ENCODE measurements at places on chromosomes 5 and 9. TPM values are rescaled to one million over a fixed set of nuclear protein-coding genes. Genes with fewer than 3 reads are reported as not detected.
A peak's percentile ranks its signal among the peaks of the same experiment; 100 is the strongest.

- ATAC-seq = no peak
Observed at GRCh38 chr5:61018062-61018461, 73.1 kb downstream of the NDUFAF2 start.

Gene BRIX1
- total RNA-seq = 84.2 TPM

Gene TRIM36
- total RNA-seq = 0.34 TPM

Gene CCL21
- not detected for total RNA-seq

Gene STOML2
- total RNA-seq = 117 TPM

Gene KIAA0825
- total RNA-seq = 1.1 TPM

DNA sequence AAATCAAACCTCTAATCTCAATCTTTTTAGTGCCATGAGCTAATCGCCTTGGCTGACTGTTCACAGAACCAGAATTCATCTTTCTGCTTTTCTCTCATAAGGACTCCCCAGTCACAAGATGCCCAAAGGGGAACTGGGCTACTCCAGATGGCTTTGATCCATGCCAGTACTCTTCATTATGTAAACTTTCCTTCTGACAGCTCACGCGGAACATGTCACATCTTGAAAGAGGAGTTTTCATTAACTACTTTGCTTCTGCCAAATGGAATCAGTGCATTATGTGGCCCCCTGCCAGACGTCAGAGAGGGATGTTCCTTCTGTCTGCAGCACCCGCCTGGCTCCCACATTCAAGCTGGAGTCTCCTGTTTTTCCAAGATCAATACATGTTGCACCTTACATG lies 142.1 kb upstream of the NMUR2 start:
- ATAC-seq = no peak

Gene SCAI
- 9.7 TPM for total RNA-seq

DNA sequence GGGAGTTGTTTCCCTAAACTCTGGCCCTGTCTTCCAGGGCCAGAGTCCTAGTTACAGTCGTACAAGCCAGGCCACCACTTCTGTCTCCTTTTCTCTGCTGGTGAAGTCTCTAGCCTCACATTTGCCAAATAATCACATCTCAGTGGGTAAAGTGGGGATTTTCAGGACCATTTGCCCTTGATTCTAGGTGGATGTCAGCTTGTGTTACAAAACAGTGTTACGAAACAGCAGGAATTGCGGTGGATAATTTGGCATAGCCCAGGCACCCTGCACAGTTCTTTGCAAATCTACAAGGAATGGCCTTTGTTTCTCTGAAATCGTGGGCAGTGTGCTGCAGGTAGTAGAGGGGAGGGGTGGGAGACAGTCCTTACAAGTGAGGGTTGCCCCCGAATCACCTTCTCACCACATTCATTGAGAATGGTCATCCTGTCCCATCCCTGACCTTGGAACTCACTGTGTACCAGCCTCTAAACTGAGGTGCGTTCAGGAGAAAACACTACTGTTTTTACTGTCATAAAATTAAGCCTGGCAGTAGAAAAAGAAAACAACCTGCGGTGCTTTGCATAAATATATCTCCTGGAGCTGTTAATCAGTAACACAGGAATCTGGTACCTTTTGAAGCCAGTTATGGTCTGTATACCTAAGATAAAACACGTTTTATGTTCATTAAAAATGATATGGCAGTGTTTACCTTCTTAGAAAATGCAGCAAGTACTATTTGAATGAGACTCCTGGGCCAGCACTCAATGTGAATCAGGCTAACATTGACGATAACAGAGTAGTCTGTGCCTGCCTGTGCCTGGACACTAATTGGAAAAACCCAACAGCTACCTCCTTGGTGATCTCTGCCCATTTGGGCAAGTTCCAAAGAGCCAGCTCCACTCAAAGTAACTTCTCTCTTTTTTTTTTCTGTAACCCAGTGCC lies 44.3 kb downstream of the CYSTM1 start:
- no peak for ATAC-seq

GRCh38 chr9:112680731-112681402 lies 37.0 kb downstream of the INIP start:
- ATAC-seq = no peak

Gene GOLM1
- total RNA-seq = 2.8 TPM

Gene FOXD4
- 0.24 TPM for total RNA-seq

Gene TPD52L3
- not detected for total RNA-seq

- peak; percentile 42 for ATAC-seq
Observed at GRCh38 chr9:93575796-93576257, 557 bp upstream of the PHF2 start.

DNA sequence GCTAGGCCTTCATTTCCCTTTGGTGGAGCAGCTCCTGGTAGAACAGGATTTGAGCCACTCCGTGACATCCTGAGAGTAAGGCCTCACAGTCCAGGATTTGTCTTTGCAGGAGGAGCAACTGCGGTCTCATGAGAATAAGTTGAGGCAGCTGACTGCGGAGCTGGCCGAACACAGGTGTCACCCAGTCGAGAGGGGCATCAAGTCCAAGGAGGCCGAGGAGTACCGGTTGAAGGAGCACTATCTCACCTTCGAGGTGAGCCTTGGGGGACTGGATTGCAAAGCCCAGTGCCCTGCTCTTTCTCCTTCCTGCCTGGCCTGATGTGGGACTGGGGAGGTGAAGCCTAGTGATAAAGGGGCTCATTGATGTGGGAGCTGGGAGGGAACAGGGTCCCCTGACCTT lies 44.3 kb downstream of the PSD2 start:
- no peak for ATAC-seq

DNA sequence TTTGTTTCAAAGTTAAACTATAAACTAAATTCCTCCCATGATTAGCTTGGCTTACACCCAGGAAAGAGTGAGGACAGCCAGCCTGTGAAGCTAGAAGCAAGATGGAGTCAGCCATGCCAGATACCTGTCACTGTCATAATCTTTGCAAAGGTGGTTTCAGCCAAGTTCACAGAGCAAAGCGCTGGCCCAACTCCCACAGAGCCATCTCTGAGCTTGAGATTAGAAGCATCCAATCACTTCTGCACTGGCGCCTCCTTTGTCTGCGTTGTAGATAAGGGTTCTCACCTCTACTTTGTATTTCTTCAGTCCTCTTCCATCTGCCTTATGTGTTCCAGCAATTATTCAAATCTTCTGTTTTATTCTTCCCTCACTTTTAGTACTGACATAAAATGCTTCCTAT lies 119.4 kb upstream of the ACO1 start:
- no peak for ATAC-seq

GRCh38 chr9:134165357-134166315 lies 1.3 kb upstream of the RNU6ATAC start:
- ATAC-seq = no peak

DNA sequence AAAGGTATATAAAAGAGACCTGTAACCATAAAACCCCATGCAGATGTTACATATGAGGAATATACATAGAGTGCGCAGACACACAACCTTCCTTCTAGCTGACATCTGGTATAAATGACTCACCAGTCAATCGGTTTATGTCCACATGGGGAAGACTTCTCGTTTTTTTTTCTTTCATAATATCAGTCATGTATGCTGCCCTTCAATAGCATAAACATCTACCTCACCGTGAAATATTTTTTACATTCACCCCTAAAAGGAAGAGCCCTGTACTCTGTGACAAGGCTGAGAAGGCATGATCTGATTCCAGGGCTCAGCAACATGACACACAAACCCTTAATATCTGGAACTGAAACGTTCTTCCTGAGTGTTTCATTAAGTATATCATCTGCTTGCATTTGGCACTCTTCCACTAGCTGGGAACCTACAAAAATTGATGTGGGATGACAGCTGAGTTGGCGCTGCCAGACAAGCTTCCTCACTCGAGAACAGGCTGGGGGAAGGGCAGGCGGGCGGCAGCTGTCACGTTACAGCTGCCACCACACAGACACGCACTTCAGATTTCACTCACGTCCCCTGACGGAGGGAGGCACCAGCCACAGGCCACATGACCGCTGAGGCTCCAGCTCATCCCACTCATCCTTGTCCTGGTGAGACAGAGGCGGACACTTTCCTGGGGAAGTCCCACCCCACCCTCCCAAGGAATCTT lies 74.2 kb downstream of the SHB start:
- ATAC-seq = peak; percentile 90

- ATAC-seq = no peak
Observed at GRCh38 chr5:139810341-139811273, 15.0 kb downstream of the PSD2 start.

DNA sequence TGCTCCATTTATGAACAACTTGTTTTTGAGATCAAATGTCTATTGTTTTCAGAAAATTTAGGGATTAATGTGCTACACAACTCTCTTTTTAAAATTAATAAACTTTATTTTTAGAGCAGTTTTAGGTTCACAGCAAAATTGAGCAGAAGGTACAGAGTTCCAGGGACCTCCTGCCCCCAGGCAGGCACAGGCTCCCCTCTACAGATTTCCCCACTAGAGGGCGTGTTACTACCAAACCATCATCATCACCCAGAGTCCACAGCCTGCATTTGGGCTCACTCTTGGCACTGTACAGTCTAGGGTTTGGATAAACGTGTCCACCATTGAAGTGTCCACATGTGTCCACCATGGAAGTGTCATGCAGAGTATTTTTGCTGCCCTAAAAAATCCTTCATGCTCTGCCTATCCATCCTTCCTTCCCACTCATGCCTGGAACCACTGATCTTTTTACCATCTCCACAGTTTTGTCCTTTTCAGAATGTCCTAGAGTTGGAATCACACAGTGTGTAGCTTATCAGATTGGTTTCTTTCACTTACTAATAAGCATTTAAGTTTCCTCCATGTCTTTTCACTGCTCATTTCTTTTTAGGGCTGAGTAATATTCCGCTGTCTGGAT lies 61.7 kb downstream of the MRPL36 start:
- peak; percentile 81 for ATAC-seq

GRCh38 chr5:96752341-96753016 lies 55.3 kb downstream of the ERAP1 start:
- ATAC-seq = no peak

Gene CDX1
- total RNA-seq = not detected

DNA sequence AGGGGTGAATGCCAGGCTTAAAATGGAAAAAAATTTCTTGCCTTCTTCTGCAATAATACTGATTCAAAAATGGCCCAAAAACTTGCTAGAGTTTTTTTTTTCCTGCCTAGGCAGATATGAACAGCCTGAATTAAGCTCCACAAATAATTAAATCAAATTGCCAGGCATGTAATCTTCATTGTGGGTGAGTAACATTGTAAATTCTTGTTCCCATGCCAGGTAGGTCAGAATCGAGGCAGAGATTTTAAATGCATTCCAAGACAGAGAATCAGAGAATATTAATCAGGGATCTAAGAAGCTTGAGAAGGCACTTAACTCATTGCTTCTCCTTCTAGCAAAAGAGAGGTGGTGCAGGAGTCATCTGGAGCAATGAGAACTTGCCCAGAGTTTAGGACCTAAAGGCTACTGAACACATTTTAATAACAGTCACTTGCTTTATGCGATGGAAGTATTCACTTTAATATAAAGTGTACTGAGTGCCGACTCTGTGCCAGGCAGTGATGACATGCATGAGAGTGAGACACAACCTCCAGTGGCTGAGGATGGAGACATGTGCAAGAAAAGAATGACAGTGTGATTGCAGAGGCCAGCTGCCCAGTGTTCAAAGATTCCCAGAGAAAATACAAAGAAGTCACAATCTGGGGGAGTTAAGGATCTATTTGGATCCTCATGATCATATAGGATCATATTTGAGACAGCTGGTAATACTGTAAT lies 102.3 kb downstream of the APBA1 start:
- ATAC-seq = no peak

Gene STC2
- 4.3 TPM for total RNA-seq

GRCh38 chr5:142725231-142726187 lies 39.6 kb upstream of the FGF1 start:
- no peak for ATAC-seq

GRCh38 chr5:130251931-130252330 lies 347.7 kb downstream of the CHSY3 start:
- no peak for ATAC-seq

Gene SPINK9
- not detected for total RNA-seq

DNA sequence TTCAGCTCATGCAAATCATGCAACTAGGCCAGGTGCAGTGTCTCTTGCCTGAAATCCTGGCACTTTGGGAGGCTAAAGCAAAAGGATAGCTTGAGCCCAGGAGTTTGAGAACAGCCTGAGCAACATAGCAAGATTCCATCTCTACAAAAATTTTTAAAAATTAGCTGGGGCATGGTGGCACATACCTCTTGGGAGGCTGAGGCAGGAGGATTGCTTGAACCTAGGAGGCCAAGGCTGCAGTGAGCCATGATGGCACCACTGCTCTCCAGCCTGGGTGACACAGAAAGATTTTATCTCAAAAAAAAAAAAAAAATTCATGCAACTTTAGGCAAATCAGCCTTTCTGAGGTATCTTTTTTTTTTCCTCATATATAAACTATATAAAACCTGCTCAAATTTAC lies 35.6 kb upstream of the CCNB1 start:
- ATAC-seq = no peak

DNA sequence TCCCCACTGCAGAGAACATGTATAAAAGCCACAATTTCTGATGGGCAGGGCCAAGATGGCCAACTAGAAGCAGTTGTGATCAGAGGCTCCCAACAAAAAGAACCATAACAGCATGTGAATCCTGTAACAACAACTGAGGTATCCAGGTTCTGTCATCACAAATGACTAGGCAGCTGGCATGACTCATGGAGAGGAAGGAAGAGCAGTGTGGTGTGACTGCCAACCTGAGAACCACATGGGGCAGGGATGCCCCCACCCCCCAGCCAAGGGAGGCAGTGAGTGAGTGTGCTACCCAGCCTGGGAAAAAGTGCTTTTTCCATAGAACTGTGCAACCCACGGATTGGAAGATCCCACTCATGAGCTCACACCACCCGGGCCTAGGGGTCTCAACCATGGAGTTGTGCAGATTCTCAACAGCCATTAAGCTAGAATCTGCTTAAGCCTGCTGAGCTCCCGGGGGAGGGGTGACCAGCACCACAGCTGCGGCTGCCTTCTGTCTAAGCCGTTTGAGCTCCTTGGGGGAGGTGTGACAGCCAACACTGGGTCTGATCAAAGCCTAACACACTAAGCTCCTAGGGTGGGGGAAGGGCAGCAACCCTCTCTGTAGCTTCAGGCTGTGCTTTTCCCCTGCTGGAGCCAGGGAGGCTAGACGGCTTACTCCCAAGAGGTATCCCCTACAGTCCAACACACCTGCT lies 80.1 kb upstream of the DMAC1 start:
- ATAC-seq = peak; percentile 98

GRCh38 chr9:128523199-128523925 lies 18.8 kb downstream of the GLE1 start:
- no peak for ATAC-seq

GRCh38 chr9:2018162-2018643 lies 3.1 kb downstream of the SMARCA2 start:
- ATAC-seq = no peak

DNA sequence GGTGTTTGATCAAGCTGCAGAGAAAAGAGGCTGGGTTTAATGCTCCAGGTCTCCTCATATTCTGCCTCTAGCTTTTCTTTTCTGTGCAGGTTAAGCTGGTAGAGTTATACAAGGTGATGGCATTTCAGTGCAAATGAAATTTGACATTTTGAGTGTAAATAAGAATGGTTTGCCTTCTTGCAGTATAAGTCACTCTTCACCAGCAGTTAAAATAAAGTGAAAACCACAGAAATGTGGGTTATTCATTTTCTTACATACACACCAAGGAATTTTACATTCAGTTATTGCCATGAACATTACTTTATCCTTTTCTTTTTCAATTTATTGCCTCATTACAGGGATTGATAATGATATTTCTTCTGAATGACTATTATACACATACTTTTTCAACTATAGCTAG lies 337.5 kb upstream of the PCSK5 start:
- no peak for ATAC-seq

- peak; percentile 61 for ATAC-seq
Observed at GRCh38 chr9:121886759-121887485, 206.2 kb downstream of the TTLL11 start.

- ATAC-seq = no peak
Observed at GRCh38 chr9:123305879-123306278, 37.5 kb upstream of the STRBP start.

Gene ZNF454
- total RNA-seq = not detected
